Fibroblast of the aortic adventitia (primary cell): ENCODE measurements at places on chromosomes 6 and 20.

GRCh38 chr20:35287509-35288324, 3.1 kb upstream of the EIF6 start:
- no peak for DNase-seq

GRCh38 chr6:165013701-165014100, 295.7 kb downstream of the C6orf118 start:
- no peak for DNase-seq

DNA sequence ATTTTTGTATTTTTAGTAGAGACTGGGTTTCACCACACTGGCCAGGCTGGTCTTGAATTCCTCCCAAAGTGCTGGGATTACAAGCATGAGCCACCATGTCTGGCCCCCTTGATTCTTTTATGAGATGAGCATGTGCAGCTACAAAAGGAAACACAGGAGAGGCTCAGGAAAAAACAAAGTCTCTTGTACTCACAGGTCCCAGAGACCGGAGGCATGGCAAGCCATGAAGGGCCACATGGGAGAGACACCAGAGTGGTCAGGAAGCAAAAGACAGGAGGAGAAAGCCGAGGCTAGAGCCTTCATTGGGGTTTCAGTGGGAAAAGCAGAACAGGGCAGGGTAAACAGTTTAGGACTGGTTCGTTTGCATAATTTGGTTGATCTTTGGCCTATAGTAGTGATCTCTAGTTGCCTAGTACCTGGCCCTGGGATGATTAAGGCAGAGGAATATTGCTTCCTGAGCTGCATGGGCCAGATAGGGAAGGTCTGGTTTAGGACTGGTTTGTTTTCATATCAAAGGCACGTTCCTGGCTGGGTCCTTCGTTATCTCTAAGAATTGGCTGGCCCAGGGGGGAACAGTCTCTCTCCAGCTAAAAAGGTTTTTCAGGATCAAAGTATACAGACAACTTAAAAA, 48.2 kb upstream of the PRND start:
- DNase-seq, result no peak

GRCh38 chr6:163589387-163589786, 174.9 kb downstream of the QKI start:
- no peak for DNase-seq

DNA sequence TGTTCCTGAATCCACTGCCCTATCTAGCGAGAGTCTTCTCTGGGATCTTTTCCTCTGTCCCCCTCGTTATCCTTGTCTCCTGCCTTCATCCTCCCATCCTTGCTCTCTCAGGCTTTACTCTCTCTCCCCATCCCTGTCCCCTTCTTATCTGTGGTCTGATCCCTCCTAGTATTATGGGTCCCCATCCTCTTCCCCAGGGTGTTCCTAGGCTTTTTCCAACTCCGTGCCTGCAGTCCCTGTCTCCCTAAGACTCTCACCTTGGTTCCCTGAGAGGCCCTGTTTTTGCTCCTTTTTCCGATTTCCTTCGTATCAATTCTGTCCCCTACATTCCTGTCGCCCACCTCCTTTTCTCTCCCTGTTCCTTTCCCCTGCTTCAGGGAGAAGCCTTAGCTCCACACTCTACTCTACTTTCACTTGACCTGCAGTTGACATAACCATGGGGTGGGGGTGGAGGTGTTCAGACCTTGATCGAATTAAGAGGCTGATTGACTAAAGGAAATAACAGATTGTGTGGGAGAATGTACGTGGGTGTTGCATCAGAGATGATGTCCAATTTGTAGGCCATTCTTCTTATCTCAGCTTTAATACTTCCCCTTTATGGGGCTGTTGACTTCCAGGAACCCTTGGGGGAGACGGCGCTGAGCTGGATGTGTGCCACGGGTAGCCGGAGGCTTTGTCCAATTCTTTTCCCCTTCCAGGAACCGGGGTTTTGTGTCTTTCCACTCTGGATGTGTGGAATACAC, 905 bp downstream of the PPARD start:
- peak; percentile 81 for DNase-seq

- DNase-seq, result peak; percentile 48
Observed at GRCh38 chr20:7702141-7702540, 238.1 kb downstream of the HAO1 start.

GRCh38 chr6:133512410-133513016, 271.4 kb downstream of the EYA4 start:
- peak; percentile 81 for DNase-seq

DNA sequence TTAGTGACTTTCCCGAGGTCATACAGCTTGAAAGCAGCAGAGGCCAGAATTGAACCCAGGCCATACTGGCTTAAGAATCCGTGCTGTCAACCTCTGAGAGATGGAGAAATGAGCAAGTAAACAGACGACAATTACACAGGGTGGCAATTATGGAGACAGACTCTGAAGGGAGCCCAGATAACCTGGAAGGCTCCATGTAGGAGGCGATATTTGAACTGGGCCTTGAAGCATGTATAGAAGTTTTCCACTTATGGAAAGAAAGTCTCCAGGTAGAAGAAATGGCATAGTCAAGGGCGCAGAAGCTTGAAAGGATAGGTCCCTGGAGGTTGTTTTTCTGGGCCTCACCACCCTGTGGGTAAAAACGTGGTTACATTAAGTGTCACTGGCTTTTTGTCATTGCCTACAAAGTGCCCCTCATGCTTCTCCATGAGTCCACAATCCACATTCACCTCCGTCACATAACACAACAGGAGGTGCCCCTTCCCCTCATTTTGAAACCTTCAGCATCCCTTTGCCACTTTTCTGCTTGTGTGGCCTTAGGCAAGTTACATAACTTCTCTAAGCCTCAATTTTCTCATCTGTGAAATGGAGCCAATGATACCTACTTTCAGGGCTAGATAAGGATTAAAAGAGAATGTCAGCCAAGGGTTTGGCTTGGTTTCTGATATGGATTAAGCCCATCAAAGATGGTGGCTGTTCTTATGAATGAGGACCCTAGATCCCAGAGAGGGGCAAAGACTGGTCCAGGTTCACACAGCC, 5.9 kb upstream of the BPI start:
- DNase-seq, result no peak

DNA sequence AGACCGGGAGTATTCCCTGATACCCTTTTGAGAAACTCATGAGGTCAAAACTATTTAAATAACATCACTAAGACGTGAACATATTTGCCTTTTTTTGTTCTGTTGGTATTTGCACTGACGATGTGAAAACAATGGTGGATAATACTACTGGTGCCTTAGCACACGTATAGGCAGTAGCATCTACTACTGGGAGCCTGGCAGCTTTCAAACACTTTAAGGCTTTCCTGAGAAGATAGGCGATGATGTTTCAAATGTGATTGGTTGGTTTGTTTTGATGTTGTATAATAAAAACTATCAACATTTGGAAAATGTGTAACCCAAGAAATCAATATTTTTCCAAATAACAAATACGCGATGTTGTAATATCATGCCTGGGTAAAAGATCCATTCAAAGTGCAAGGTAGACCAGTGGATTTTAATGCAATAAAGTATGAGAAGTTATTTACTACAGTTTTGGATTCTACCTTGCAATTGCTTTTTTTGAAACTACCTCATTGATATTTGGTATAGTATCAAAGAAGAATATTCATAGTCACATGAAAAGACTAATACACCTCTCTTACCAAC, 166.2 kb downstream of the FRK start:
- DNase-seq, result no peak

DNA sequence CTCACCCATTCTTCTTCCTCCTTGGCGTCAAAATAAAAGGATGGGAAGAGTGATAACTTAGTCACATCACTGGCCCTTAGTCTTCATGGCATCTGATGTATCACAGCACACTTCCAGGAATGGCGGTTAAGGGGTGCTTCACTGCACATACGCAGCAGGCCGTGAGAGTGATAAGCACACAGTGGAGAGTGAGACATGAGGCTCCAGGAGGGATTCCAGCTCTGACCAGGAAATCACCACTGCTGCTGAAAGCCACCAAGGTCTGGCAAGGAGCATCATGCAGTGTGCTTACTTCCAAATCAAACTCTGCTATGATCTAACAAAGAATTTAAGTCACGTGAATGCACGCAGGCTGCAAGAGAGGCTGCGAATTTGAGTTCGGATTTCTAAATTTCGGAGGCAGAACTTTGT, 62.4 kb downstream of the ARID1B start:
- DNase-seq, result peak; percentile 88

- DNase-seq, result no peak
Observed at GRCh38 chr6:11437824-11438459, 99.6 kb upstream of the TMEM170B start.

GRCh38 chr6:14734052-14734415, 511.8 kb upstream of the JARID2 start:
- DNase-seq, result peak; percentile 52

DNA sequence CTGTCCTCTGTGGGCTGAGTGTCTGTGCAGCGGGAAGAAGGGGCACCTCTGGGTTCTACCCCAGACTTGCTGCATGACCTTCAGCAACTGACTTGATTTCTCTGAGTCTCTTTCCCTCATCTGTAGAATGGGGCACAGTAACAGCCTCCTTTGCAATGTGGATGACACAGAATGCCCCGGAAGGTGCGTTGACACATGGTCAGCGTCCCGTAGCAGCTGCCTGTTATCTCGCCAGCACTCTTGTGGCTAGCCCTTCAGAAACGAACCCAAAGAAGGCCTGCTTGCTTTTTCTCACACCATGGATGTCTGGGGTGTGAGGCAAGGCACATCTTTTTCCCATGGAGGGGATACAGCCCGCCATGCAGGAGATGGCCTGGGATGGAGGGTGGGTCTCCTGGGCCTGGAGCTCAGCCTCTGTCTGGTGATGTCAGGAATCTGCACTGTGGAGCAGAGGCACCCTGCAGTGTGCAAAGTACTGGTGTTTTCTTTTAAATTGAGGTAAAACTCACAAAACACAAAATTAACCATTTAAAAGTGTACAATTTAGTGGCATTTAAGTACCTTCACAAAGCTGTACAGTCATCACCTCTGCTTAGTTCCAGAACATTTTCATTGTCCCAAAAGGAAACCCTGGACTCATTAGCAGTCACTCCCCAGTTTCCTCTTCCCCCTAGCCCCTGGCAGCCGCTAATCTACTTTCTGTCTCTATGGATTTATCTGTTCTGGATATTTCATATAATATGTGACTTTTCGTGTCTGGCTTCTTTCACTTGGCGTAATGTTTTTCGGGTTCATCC, 59.8 kb upstream of the FAM83D start:
- no peak for DNase-seq

DNA sequence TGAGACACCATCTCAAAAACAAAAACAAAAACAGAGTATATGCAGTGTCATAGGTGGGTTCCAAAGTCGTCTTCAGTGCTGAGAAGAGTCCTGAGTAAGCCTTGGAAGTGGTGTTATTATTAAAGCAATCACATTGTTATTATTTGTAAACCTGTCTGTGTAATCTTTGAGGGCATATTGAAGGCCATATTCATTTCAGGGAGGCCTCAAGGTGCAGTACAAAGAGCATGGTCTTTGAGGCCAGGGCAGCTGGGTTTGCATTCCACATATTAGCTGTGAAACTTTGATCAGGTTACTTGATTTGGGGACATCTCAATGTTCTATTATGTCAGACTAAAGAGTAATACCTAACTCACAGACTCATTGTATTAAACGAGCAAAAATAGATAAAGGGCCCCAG, 139.3 kb upstream of the SOX4 start:
- DNase-seq, result no peak

GRCh38 chr20:48606172-48606840, 221.5 kb downstream of the PREX1 start:
- no peak for DNase-seq

- DNase-seq, result no peak
Observed at GRCh38 chr20:16474363-16474762, 98.9 kb downstream of the KIF16B start.
